ENCODE measurements at places on chromosomes 6 and 20.

GRCh38 chr6:138863321-138863720 is 67.4 kb downstream of the ECT2L start:
- no peak for DNase-seq

DNA sequence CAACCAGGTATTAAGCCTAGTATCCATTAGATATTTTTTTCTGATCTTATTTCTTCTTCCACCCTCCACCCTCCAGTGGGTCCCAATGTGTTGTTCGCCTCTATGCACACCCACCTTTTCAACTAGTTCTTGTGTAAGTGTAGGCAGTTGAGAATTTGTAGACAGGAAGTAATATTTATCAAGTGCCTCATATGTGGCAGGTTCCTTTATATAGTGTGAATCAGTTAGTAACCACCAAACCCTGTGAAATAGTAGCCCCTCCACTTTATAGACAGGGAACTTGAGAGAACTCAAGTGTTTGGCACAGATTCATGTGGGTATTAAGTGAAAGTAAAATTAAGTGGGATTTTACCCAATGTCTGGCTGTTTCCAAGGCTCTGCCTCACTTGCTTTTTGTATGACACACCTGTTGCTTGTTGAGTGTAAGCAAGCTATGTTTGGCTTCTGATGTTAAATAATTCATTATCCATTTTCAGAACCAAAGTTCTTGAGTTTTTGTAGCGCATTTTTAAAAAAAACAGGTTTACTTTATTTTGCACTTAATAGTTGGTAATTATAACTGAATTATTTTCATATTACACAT is 24.8 kb downstream of the AFDN start:
- DNase-seq, result no peak

DNA sequence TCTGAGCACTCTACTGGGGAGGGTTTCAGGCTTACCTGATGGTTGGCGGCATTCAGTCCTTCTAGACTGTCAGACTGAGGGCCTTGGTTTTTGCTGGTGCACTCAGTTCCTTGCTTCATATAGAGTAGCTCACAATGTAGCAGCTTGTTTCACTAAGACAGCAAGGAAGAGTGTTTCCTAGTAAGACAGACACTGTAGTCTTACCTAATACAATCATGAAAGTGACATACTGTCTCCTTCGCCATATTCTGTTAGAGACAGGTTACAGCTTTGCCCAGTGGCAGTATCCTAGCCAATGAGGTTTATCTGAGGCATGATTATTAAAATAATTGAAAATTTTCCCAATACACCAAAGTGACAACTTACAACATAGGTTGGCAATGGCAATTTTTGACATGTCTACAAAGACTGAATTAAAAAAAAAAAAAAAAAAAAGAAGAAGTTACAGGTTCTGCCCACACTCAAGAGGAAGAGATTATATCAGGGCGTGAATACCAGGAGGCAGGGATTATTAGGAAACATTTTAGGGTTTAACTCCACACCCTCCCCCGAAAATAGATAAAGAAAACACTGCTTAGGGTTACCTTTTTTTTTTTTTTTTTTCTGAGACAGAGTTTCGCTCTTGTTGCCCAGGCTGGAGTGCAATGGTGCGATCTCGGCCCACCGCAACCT is 66.8 kb downstream of the SCAND1 start:
- DNase-seq, result no peak

GRCh38 chr20:17442588-17442987 is 88.6 kb downstream of the BFSP1 start:
- no peak for DNase-seq

DNA sequence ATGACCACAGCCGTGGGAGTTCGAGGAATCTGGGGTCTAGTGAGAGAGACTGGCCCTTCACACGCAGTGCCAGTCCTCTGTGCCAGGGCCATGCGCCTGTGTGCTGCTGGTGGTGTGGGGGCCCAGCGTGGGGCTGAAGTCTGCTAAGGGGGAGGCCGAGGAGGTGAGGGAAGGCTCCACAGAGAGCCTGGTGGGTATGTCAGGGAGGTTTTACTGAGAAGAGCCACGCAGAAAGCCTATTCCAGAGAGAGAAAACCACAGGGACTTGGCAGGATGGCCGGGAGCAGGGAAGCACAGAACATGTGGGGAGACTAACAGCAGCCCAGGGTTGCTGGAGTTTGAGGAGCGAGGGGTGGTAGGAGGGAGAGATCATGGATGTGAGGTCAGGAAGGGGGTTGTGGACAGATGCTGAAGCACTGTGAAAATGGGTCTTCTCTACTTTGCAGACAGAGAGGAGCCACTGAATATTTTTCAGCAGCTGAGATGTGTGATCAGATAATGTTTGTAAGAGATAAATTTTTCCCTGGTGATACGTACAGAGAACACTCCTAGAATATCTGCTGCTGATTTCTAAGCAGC is 35.3 kb downstream of the DUSP22 start:
- no peak for DNase-seq

- DNase-seq, result no peak
Observed at GRCh38 chr20:49885558-49886332, 29.6 kb downstream of the SPATA2 start.

- no peak for DNase-seq
Observed at GRCh38 chr20:4320291-4320690, 304.9 kb upstream of the RNF24 start.

- DNase-seq, result peak; percentile 77
Observed at GRCh38 chr6:166626177-166627032, 646 bp downstream of the RPS6KA2 start.

GRCh38 chr6:3687847-3688246 is 63.7 kb downstream of the PXDC1 start:
- DNase-seq, result no peak

- peak; percentile 75 for DNase-seq
Observed at GRCh38 chr6:137978252-137978896, 111.3 kb downstream of the TNFAIP3 start.

DNA sequence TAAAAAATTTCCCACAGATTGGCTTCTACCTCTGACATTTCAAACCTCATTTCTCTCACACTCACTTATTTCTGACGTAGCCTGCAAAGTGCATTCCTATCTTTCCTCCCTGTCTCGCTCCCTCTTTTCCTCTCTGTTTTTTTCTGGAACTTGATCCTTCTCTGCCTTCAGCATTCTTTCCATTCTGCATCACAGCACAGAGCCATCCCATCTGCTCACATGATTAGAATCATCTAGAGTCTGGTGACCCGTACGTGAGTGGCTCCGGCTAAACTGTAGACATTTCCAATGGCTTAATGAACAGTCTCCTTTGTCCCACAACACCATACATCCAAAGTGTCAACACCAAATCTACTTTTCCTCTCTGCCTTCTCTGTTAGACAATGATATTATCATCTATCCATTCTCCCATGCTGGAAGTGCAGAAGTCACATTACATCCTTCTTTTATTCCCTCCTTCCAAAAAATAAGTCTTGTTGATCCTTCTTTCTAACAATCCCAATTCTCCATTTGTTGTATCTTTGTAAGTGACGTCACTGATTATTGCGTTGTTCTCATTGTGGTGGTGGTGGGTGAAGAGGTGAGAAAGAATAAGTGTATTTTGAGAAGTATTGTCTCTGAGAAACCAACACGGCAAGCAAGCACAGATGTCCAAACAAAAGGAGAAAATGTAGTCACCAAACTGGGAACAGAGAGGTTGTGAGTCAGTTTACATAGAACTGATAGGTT is 41.6 kb downstream of the OPRM1 start:
- DNase-seq, result peak; percentile 13

- peak; percentile 56 for DNase-seq
Observed at GRCh38 chr6:45923831-45924391, 91.7 kb downstream of the CLIC5 start.

- no peak for DNase-seq
Observed at GRCh38 chr20:41776421-41776820, 158.2 kb upstream of the CHD6 start.

- DNase-seq, result no peak
Observed at GRCh38 chr6:61953851-61954250, 332.2 kb downstream of the KHDRBS2 start.
